Cerebellar nuclear complex (tissue), 1 donor: ENCODE measurements at places on chromosomes 16 and 17.

DNA sequence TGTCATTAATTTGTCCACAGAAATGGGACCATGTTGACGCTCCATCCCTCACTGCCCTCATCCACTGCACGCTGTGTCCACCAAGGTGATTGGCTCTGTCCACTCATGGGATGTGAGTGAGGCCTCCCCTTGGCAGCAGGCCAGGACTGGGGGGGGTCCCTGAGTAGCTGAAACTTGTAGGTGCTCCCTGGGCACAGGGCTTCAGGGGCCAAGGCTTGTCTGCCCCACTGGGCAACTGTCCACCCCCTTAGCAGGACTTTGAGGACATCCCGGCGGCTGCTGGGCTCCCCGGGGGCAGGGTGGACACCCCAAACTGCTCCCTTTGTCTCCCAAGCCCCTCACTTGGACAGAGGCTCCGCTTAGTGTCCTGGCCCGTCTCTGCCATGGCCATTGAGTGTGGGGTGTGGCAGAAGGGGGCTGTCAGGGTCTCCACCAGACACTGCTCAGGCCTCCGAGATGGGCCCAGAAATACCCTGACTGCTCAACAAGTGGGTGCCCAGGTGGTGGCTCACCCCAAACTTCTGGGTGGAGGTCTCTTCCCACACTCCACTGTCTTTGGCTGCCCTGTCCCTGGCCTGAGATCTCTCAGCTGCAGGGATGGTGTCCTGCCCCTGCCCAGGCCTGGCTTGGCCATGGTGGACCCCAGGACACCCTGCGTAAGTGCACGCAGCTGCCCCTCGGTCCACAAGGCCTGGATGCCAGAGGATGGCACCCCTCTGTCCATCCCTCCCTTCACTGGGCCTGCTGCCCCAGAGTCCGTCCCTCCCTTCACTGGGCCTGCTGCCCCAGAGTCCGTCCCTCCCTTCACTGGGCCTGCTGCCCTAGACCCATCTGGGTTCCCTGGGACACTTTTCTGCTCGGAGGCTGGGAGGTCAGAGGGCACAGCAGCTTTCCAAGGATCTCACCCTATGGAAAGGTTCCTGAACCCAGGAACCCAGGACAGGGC is 2.9 kb upstream of the RAB40C start:
- DNase-seq = no peak

DNA sequence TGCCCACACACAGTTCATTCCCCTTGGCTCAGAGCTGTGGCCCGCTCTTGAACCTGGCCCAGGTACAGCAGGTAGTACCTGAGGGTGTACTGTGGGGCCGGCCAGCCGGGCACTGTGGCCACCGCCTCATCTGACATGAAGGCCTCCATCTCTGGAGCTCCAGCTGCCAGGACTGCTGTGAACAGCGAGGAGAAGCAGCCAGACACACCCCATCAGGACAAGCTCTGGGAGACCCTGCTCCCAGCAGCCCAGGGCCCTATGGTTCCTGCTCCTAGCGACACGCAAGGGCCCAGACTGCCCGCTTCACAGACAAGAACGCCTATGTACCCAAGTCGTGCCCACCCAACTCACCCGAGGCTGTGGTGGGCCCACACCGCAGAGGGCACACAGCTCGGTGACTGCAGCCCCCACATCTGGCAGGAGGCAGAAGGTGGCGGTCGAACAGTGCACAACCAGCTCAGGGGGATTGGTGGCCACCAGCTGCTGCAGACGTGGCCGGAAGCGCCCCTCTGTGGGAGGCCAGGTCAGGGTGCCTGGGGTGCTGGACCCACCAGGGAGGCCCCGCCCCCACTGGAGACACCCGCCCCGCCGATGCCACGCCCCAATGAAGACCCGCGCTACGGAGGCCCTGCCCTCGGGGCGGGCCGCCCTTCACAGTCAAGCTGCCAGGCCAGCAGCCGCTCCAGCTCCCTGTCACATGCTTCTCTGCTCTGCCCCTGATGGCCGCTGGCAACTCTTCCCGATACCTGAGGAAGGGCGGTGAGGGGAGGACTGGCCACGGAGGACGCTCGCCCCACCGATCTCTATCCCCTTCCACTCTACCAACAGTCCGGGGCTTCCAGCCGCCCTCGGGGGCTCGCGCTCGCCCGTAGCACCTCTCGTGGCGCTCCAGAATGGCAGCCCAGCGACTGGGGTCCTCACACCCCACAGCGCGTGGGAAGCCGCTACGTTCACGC is 1.1 kb upstream of the STUB1 start:
- DNase-seq = no peak

- no peak for DNase-seq
Observed at GRCh38 chr17:80095038-80095843, 6.1 kb upstream of the GAA start.

DNA sequence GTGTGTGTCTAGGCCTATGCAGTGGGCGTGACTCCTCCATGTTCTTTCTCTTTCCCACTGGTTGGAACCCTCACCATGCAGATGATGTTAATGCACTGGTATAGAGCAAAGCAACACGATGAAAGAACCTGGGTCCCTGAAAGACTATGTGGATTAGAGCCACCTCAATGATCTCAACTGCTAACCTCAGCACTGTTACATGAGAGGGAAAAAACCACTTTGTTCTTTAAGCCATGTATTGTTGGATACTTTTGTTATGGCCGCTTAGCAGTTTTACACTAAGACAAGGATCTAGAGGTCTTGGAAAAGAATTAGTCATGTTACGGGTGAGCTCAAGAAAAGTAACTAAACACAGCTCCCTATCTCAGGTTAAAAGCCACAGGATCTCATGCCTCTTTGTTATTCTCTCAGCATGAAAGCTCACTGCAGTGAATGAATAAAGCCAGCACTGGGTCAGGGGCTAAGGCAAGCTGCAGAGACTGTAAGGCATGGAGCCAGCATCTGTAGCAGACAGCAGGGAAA is 56.6 kb upstream of the RBBP6 start:
- no peak for DNase-seq

DNA sequence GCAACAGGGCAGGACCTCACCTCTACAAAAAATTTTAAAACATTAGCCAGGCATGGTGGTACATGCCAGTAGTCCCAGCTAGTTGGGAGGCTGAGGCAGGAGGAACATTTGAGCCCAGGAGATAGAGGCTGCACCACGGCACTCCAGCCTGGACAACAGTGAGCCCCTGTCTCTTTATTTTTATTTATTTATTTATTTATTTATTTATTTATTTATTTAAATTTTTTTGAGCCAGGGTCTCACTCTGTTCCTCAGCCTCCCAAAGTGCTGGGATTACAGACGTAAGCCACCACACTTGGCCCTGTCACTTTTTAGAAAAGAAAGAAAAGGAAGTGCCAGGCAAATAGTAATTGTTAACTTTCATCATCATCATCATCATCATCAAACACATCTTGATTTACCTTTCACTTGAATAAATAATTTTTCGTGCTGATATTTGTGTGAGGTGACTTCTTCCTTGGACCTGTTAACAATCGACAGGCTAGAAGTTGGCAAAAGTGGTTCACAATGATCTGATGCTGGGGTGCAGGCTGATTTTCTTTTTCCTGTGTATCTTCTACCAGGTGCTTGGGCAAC is 6.6 kb downstream of the PALB2 start:
- no peak for DNase-seq

GRCh38 chr17:55174133-55174532 is 90.6 kb upstream of the HLF start:
- no peak for DNase-seq

- DNase-seq = no peak
Observed at GRCh38 chr17:39920218-39921210, 2.1 kb upstream of the GSDMB start.

DNA sequence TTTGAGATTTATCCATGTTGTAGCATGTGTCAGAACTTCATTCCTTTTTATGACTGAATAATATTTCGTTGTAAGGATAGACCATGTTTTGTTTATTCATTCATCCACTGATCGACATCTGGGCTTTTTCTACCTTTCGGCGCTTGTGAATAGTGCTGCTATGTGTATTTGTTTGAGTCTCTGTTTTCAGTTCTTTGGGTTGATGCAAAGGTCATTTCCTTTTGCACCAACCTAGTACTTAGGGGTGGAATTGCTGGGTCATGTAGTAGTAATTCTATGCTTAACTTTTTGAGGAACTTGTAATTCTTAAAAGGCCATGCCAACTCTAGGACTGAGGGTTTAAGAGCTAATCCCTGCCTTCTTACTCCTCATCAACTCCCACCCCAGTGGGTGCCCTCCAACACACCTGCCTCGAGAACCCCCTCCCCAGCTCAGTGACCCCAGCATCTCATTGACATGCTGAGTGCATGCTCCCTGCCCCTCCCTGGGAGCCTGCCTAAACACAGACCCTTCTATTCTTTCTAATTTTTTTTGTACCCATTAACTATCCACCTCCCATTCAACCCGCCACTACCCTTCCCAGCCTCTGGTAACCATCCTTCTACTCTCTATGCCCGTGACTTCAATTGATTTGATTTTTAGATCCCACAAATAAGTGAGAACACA is 51.2 kb downstream of the ABAT start:
- DNase-seq = no peak

GRCh38 chr17:12078791-12079190 is 58.1 kb downstream of the MAP2K4 start:
- DNase-seq = no peak

- no peak for DNase-seq
Observed at GRCh38 chr17:42667088-42667951, 8.2 kb downstream of the TUBG2 start.

DNA sequence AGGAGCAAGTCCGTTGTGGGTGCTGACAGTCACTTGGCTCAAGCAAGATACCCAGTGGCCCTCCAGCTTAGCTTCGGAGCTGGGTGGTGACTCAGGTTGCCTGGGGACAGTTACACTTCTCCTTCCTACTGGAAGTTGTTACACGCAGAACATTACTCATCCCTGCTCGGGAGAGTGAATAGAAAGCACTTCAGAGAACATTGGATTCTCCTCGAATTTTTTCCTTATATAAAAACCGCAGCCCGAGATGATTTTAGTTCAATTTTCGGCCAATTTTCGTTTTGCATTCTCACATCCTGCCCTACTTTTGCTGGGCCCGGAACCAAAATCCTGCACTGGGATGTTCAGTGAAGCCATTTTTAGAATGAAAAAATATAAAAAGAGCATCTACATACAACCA is 99.7 kb downstream of the ELAC2 start:
- DNase-seq = no peak

- no peak for DNase-seq
Observed at GRCh38 chr17:10077561-10078299, 120.7 kb downstream of the GAS7 start.

DNA sequence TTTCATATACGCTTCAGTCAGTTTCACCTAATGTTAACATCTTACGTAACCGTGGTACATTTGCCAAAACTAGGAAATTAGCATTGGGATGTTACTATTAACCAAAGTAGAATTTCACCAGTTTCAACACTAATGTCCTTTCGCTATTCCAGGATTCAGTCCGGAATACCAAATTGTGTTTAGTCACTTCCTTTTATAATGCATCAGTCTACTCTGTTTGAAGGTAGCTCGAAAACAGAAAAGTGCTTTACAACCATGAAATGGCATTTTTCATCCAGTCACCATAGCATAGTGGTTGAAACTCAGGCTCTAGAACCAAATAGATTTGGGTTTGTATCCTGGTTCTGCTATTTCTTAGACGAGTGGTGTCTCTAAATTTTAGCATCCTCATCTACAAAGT is 29.4 kb downstream of the AP2B1 start:
- no peak for DNase-seq

DNA sequence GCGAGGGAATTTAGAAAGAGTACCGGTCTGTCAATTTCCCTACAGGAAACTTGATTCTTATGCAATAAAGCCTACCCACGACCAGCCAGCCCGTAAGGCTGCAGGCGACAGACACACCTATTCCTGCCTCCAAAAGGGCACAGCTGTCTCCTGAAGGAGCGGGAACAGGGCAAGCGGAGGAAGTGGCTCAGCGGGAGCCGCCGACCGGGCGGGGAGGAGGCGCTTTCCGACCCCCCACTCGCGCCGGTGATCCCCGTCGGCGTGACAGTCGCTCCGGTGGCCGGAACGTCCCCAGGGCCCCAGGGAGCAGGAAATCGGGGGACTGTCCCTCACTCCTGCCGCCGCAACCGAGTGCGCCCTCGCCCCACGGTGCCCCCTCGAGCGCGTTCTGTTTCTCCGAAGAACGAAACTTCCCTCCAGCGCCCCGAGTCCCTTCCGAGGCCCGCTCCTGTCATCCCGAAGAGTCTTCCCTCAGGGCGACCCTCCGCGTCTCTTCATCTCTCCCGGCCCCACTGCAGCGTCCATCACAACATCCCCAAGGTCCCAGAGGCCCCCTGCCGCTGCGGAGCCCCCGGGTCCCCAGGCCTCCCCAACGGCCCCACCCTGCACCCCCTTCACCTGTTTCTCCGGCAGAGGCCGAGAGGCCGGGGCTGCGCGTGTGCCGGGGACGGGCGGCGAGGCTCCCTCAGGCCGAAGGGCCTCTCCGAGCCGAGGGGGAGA is 421 bp downstream of the STAT3 start:
- no peak for DNase-seq

- no peak for DNase-seq
Observed at GRCh38 chr16:9039210-9039609, 52.2 kb upstream of the HAPSTR1 start.

GRCh38 chr17:17845046-17845775 is 8.4 kb upstream of the SREBF1 start:
- DNase-seq = no peak

GRCh38 chr16:2511128-2511800 is 2.5 kb upstream of the ATP6V0C start:
- no peak for DNase-seq

GRCh38 chr17:21171970-21172510 is 41.9 kb downstream of the TMEM11 start:
- DNase-seq = no peak

DNA sequence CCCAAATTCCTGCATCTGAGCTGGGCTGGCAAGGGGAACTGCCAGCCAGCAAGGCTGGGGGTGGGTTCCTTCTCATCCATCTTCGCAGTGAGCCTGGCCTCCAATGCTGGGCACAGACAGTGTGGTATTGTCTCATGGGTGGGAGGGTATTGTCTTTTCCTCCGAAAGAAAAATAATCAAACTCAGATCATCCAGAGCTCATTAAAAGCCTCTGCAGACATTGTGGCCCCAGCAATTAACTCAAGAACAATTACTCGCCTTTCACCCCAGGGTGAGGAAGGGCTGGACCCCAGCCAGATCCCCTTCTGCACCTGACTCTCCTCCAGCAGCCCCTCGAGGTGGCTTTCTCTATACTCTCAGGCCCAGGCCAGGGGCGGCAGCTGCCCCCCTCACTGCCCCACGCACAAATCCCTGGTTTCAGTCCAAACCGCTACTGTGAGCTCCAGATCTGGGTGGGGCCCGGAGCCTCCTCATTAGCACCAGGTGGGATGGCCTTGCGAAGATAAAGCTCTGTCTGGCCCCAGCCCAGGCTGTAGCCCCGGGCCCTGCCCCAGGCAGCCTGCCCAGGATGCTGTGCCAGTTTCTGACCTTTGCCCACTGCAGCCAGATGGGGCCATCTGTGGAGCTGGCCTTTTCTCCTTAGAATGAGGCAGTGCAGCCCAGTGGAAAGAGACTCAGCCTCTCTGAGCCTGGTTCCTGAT is 2.3 kb upstream of the KRT15 start:
- no peak for DNase-seq

DNA sequence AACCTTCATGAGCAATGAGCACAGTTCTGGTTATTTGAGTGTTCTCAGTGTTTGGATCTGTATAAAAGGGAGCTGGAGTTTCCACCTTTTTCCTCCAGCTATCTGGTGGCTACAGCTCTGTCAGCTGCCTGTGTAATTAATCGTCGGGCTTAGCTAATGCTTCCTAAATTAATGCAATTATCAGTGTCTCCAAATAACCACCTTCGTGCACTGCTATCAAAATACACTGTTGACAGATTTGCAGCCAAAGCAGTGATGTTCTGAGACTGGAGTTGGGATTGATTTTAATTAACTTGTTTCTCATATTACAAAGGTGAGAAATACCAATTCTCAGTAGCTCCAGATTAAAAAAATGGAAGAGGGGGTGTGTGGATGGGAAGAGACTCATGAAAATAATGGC is 325.8 kb downstream of the CBLN1 start:
- DNase-seq = no peak
